ENCODE measurements at places on chromosomes 3 and 15. TPM values are rescaled to one million over a fixed set of nuclear protein-coding genes. Genes with fewer than 3 reads are reported as not detected.

C3orf85 gene
- not detected for total RNA-seq

PPP1R14D gene
- total RNA-seq, result not detected

PRSS50 gene
- not detected for total RNA-seq

FRMD5 gene
- total RNA-seq, result 0.30 TPM

DNAJC17 gene
- total RNA-seq, result 41.5 TPM

STRIT1 gene
- total RNA-seq, result not detected

SHC4 gene
- total RNA-seq, result 1.4 TPM

SLC51B gene
- total RNA-seq, result not detected

GRCh38 chr15:71639471-71639870 is 170.9 kb upstream of the NR2E3 start:
- DNase-seq, result no peak

DNA sequence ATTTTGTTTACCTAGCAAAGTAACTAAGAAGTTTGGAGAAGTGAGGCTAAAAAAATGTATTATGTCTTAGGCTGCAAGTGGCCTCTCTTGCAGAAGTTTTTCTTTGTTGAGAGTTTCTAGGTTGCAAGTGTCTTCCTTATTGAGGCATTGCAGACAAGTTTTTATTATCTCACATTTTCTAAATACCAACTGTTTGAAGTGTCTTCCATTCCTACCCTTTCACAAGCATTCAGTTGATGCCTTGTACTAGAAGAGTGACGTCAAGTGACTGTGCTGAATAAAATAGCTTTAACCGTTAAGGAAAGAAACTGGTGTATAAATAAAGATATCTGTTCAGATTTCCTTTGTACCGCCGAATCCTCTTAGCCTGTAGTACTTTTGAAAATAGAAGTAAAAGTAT is 123.3 kb downstream of the ALCAM start:
- no peak for DNase-seq

- no peak for DNase-seq
These were observed 119.0 kb downstream of the SUCNR1 start for GRCh38 chr3:151992326-151993041.

DNA sequence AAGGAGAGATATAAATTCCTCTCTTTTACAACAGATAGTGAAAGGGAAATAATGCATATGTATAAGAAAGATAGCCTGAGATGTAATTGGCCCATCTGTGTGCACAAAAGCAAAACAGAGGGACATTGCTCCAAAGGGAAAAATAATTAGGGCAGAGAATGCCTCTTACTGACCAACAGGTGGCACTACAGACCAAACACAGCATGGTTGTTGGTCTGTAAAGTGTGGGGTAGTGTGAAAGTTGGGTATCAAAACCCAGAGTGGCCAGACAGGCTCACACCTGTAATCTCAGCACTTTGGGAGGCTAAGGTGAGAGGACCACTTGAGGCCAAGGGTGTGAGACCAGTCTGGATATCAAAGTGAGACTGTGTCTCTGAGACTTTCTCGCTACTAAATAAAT is 4.5 kb upstream of the TLNRD1 start:
- peak; percentile 24 for DNase-seq

DNA sequence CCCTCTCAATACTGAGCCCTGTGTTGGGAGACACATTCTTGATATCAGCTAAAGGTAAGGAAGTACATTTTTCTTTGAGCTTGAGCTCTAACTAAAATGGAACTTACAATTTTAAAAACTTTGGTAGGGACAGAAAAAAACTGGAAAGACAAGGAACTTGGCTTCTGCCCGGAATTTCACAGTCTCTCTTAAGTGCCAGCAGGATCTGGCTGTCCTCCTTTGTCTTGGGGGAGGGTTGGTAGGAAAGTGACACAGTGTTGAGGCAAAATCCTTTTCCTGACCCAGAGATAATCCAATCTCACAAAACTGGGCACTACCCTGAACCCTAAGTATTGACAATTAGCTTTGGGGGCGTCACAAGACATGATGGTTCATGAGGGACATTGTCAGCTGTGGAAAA is 45.3 kb downstream of the ZPLD1 start:
- DNase-seq, result no peak

GRCh38 chr3:67678665-67679064 is 24.3 kb upstream of the SUCLG2 start:
- peak; percentile 38 for DNase-seq

DNA sequence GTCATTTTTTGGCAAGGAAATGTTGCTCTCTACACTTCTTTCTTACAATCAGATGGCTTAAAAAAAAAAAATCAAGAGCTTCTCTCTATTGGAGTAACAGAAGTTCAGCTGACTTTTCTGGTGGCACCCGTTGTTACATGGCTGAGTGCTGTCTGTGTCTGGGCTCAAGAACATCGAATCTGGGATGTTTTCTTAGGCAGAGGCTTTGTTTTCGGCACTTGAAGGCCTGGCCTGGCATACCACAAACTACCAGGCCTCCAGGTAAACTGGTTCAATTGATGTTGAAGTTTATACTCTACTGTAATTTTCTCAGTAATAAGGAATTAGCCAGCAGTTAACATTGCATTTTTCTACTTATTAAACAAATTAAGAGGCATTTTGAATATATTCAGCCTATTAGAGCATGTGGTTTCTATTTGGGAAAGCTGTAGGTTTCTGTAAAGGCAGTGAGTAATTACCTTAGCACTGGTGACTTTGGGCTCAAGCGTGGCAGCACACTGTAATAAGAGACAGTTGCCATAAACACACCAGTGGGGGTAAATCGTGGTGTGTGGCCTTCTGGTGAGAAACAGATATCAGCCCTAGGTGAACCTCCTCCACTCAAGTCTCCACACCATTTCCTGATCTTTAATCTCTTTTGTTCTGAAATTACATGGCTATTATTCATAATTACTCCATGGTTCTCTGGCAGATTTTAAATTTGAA is 544.7 kb downstream of the MECOM start:
- no peak for DNase-seq

DNA sequence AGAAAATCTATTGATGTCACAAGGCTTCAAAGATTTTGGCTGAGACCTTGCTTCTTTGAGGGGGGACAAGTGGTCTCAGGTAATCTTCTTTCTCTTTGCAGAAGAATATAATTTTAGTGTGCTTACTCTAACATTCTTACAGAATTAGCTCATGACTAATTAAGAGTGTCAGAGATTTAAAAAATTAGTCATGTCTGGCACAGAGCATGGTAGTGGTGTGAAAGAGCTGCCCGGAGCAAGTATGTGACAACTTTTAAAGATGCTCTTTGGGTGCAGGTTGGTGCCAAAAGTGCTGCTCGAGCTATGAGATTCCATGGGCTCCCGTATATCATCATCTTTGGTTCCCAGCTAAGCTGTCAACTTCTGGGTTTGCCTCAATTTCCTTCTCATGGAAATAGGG is 31.1 kb downstream of the CYP19A1 start:
- no peak for DNase-seq

GRCh38 chr3:85476891-85477495 is 518.2 kb downstream of the CADM2 start:
- no peak for DNase-seq

GRCh38 chr3:115068799-115069198 is 78.3 kb downstream of the ZBTB20 start:
- no peak for DNase-seq

DNA sequence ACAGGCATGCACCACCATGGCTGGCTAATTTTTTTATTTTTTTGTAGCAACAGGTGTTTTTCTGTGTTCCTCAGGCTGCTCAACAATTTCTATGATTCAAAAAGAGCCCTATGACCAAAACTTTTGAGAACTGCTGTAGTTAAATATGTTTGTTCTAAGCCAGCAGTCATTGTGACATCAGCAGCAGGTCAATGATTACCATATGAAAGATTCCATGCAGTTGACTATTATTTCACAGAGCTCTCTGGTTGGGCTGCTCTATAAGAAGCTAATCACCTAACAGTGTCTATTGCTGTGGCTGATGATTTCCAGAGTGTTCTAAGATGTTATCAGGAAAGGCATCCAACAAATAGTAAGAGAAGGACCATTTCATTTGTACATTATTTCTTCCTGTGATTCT is at the start of gene CCDC54:
Gene CCDC54 (plus strand): TSS at position 289 of the 400 bp plus-strand sequence. CDS start 149 bp downstream, outside the sequence.
- DNase-seq, result no peak

- DNase-seq, result no peak
These were observed 102.5 kb downstream of the AKAP13 start for GRCh38 chr15:85482894-85483293.

GRCh38 chr3:127085576-127085975 is 102.7 kb downstream of the PLXNA1 start:
- no peak for DNase-seq

DNA sequence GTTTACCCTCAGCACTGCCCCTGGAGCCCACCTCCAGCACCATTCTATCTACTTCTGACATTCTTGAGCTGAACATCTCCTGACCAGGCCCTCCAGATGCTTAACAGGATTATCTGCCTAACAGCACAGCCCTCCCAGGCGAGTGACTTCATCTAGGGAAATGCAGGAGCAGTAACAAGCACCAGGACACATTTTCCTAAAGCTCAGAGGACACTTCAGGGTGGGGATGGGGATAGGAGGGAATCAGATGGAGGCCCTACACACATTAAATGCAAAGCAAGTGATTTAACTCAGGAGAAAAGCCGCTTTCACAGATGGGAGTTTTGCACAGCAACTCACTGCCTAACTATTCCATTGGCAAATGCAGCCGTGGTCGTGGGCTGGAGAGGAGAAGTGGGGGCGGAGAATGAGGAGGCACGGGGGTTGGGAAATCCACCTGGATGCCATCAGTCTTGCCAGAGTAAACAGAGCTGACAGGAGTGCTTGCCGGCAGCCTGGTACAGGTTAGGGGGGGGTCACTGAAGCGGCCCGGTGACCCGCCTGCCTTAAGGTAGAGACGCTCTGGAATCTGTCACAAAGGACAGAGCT is 21.3 kb upstream of the BNC1 start:
- DNase-seq, result no peak

GRCh38 chr3:169894110-169894509 is 17.3 kb upstream of the SAMD7 start:
- DNase-seq, result no peak

DNA sequence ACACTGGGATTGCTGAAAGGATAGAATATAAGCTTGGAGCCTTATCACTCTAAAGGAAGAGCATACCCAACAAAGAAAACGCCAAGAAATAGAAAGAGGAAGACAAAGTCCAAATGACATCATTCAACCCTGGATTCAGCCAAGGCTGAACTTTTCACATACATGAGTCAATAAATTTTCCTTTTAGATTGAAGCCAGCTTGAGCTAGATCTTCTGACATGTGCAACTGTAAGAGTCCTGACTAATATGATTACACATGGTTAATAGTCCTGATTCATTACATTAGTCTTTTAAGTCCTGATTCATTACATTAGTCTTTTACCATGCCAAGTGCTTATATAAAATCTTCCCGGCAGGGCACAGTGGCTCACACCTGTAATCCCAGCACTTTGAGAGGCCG is 13.6 kb upstream of the DENND6A start:
- DNase-seq, result no peak

- no peak for DNase-seq
These were observed 71.4 kb upstream of the ROPN1 start for GRCh38 chr3:124063197-124063909.

GRCh38 chr15:69658411-69658945 is 205.9 kb downstream of the RPLP1 start:
- no peak for DNase-seq

DNA sequence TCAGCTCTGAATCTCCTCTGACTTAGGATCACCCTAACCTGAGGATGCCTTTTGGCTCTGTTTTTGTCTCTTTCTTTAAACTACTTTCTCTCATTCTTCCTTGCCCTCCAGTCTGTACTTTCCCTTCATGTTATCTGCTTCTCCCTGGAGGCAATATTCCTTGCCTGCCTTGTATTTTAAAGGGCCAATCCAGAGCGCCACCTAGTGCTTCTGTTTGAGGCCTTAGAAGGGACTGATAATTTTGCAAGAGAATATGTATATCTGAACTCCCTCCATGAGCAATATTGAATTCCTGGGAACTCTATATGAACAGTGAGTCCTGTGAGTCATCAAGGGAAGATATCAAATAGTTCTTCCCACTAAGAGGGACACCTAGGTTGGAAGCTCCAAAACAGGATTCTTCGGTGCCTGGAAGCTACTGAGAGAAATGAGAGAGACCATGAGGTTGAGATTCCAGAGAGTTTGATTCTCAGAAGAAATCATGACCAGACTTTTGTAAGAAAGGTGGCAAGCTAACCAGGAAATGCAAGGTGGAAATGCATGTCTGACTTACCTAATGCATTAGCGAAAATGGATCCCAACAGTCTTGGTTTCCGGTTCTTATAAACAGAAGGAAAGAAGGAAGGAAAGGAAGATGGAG is 203.8 kb upstream of the CD96 start:
- peak; percentile 63 for DNase-seq

GRCh38 chr15:81939604-81940440 is 106.0 kb downstream of the MEX3B start:
- peak; percentile 46 for DNase-seq

- peak; percentile 86 for DNase-seq
These were observed 224.0 kb downstream of the SLCO3A1 start for GRCh38 chr15:92077353-92078085.

DNA sequence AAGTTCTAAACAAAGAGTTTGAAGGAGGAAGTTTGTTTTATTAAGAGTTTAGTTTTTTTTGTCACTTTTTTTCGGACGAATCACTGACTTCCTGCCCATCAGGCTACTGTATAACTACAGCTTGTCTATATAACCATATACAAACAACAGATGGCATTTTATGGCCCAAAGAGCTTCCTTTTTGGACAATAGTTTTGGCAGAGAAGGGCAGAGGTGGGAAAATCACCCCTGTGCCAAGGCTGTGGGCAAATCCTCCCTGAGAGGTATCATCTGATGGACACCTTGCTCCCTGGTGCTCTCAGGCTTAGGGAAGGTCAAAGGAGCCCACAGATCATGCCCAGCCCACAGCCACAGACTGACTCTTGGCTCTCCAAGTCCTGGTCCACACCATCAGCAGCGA is 113.4 kb downstream of the OXNAD1 start:
- DNase-seq, result no peak

All from activated CD4-positive, alpha-beta T cell treated with anti-CD3 and anti-CD28 coated beads for 36 hours (primary cell).